ENCODE measurements at places on chromosomes 3 and 15.

DNA sequence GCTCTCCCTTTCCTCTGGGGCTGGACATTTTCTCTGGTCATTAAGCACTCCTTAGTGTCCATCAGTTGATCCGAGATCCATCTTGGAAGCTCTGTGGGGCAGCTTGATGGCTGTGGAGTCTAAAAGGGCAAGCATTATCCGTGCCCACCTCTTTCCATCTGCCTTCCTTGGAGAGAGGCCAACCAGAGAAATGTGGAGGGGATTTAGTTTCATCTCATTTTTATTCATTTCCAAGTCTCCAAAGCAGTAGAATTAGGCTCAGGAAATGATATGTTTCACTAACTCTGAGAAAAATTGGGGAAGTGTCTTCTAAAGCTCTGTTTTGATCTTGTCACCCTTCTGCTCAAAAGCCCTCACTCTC is 95.9 kb upstream of the KLHL25 start:
- DNase-seq: no peak

DNA sequence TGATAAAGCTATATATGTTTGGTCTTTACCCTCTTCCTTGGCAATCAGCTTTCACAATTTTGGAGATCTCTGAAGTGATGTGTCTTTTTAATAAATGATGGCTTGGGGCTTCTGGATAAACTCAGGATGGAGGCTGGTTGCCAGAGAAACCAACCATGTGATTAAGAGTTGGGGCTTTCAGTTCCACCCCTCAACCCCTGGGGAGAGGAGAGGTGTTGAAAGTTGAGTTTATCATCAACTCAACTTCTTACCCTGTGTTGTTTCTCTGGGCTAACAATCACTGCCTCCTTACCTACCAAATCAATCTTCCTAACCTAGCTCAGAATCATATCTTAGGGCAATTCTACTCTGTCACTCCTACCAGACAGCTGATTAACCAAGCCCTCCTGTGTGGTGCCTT is 735.8 kb downstream of the ZPLD1 start:
- no peak for DNase-seq

GRCh38 chr3:153621953-153622352 is 459.9 kb downstream of the RAP2B start:
- no peak for DNase-seq

GRCh38 chr3:66722675-66723074 is 221.9 kb upstream of the LRIG1 start:
- peak; percentile 23 for DNase-seq

- DNase-seq: no peak
Observed at GRCh38 chr15:67924359-67924974, 84.6 kb upstream of the RNU6-1 start.

GRCh38 chr3:115833074-115833473 is 209.8 kb downstream of the GAP43 start:
- DNase-seq: no peak

DNA sequence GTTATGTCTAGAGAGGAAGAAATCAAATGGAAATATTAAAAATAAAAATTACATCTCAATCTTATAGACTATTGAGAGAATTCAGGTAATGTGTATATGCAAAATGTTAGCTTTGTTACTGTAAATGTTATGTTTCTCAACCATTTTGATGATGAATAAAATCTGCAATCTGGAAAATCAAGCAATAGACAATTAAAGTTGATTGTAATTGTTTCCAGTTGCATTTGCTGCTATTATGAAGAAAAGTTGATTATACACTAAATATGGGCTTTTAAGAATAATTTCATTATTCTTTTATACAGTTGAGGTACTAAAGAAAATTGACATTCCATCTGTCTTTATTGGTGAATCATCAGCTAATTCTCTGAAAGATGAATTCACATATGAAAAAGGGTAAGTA is 68.9 kb downstream of the PFN2 start:
- no peak for DNase-seq

DNA sequence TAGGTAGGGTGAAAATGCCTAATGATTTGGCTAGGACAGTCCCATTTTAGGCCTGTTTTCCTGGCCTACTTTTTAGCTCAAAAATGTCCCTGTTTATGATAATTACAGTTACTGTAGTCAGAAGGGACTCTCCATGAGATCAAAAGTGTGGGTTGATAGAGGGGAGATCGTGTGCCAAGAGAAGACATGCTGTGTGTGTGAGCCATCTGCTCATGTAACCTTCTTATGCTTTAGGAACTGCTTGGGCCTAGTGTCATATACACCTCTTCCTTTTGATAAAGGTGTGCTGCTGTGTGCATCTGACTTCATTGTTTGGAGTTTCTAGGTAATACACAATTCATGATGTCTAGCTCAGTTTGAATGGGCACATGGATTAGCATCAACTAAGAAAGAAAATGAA is 786.5 kb downstream of the PDCD6IP start:
- DNase-seq: no peak

- DNase-seq: no peak
Observed at GRCh38 chr15:62187425-62187824, 22.3 kb upstream of the C2CD4B start.

- no peak for DNase-seq
Observed at GRCh38 chr15:80803580-80804525, 24.7 kb downstream of the CEMIP start.

DNA sequence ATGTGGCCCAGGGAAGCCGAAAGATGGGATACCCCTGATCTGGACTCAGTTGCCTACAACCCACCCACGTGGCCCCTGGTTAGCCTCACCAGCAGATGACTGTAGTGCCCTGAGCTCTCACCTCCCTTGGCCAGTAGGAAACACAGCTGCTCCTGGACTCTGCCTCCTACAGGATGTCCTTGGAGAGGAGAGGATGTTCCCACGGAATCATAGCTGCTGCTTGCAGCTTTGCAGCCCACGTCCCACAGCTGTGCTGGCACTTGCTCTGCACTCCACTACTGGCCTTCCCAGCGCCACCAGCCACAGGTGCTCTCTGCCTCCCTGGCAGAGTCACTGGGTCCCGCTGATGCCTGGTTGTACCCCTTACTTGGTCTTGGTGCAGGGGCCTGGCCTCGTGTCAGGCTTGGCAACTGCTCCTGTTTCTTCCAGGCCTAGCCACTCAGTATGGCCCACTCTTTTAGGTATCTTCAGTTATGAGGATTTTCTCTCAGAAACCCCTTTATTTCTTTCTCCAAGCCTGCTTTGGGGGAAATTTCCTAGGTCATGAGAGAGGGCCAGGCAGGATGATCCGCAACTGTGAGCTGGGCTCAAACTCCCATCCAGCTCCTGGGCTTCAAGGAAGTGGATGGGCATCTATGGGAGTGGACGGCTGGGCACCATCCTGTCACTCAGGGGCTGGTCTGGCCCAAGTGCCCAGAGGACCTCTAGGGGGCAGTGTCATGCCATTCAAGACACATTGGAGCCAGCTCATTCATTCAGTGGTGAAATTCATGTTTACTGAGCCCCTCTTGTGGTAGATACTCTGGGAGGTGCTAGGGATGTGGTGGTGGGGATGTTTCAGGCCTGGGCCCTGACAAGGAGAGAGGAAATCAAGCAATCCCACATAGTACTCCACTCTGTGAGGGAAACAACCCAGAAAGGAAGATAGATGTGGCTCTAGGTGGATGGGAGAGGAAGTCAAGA is 16.2 kb upstream of the VILL start:
- no peak for DNase-seq

GRCh38 chr15:39075311-39075710 is 505.6 kb upstream of the THBS1 start:
- no peak for DNase-seq

DNA sequence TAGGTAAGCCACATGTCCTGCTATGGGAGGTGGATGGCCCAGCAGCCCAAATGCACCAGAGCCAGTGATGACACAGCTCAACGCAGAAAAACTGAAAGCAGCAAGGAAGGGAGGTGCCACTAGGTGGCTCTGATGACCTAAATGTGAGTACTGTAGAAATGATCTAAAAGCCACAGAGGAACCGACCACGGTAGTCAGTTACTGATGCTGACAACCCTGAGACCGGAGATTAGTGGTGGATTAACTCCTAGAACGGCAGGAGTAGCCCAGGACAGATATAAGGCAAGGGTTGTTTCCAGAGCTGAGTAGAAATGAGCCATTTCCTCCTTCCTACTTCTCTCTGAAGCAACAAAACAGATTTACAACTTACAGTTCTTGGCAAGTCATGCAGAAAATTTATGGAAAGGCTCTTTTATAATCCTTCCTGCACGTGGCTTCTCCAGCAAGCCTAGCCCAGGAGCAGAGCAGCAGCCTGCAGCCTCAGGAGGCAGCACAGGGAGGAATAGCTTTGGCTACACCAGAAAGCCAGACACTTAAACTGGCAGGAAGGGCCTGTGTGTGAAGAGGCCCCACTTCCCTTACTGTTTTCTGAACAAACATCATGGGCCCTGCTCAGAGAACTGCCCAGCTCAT is 13.1 kb downstream of the FBXL22 start:
- DNase-seq: peak; percentile 43

DNA sequence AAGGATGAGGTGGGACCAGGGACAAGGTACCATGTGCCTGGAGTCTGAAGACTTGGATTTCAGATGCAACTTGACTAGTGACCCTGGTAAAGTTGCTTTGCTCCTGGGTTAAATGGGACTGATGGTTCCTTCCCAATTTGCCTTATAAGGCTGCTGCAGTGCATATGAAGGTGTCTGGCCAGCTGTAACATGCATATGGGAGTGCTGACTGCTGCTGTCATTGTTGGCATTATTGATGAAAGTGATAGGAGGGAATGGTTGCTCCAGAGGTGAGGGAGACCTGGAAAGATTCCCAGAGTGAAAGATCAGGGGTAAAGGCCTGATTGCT is 20.5 kb downstream of the CYP8B1 start:
- DNase-seq: no peak

- DNase-seq: no peak
Observed at GRCh38 chr3:37466660-37467359, 292.4 kb upstream of the LRRFIP2 start.

GRCh38 chr3:69174871-69175737 is 52.7 kb upstream of the LMOD3 start:
- no peak for DNase-seq
